ENCODE measurements at places on chromosomes 4 and X.

- no peak for DNase-seq
Observed at GRCh38 chr4:175443547-175443946, 368.5 kb downstream of the GPM6A start.

DNA sequence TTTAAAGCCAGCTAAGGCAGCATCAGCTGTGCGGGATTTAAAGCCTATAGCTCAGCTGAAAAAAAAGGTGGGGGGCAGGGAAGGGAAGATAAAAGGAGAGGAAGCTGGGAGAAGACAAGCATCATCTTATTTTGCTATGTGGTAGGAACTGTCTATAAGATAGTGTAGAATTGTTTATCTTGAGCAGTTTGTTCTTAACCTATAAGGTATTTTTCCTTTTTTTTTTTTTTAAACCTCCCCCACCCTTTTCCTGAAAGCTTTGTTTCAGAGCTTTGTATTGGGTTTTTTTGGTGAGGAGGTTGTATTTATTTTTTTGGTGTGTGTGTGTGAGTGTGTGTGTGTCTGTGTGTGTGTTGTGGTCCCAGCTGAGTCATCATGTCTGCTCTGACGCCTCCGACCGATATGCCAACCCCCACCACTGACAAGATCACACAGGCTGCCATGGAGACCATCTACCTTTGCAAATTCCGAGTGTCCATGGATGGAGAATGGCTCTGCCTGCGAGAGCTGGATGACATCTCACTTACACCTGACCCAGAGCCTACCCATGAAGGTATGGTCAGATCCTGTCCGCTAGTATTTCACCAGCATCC is 531 bp downstream of the RUFY3 start:
- DNase-seq: no peak

GRCh38 chr4:28250646-28251045 is 1390.0 kb downstream of the STIM2 start:
- no peak for DNase-seq

DNA sequence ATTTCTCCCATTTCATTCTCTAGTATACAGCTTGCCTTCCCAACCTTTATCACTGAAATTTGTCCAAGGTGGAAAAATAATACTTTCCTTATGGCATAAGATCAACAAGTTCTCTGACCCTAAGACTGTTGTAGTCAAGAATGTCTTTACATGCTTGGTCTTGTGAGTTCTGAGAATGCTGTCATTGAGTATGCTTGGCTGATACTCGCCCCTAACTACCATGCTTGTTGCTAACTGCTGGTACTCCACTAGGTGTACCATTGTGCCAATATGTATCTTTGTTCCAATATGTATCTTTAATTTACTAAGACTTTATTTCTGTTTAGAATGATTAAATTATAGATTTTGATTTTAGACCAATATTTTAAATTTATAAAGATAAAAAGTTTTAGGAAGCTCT is 796.4 kb downstream of the PCDH7 start:
- DNase-seq: no peak

DNA sequence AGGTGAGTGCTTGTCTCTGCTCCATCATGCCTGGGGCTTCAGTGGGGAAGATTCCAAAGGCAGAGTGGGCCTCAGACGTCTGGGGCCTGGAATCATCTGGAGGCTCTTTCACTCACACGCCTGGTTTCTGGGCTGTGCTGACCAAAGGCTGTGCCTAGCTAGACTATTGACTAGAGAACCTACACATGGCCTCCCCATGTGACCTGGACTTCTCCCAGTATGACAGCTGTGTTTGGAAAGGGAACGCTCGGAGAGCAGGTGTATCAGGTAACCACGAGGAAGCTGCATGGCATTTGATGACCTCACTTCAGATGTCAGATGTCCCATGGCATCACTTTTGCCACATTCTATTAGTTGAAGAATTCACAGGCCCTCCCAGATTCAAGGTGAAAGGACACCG is 51.0 kb downstream of the ADGRL3 start:
- DNase-seq: no peak

GRCh38 chr4:173214661-173215060 is 46.0 kb downstream of the GALNT7 start:
- peak; percentile 73 for DNase-seq

GRCh38 chr4:6200011-6200921 is at the start of gene JAKMIP1:
Gene JAKMIP1 (minus strand): TSS chr4:6200549. CDS start chr4:6112850, 87,699 bp downstream.
- DNase-seq: peak; percentile 51

DNA sequence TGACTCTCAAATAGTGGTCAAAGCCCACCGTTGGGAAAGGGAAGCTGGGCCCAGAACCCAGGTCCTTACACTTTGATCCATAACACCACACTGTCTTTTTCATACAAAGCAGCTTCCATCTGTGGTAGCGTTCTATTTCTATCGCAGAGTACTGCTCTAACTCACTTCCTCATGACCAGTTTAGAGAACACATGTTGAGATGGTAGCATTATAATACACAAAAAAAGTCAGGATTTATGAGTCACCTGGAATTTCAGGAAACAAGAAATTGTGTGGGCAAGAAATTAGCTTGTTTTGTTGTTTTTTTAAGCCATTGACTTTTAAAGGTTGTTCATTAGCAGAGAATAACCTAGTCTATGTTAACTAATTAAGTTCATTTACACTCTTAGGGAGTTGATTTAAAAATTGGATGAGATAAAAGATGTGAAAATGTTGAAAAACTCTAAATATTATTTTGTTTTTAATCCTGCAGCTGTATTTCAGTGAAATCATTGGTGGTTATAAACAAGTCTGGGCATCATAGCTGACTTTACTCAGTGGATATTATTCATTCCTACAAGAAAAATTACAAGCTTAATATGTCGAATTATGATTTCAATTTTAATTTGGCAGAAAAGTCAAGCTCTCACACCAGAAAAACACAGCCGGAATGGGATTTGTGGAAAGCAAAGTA is 1011.1 kb upstream of the HS3ST1 start:
- no peak for DNase-seq

DNA sequence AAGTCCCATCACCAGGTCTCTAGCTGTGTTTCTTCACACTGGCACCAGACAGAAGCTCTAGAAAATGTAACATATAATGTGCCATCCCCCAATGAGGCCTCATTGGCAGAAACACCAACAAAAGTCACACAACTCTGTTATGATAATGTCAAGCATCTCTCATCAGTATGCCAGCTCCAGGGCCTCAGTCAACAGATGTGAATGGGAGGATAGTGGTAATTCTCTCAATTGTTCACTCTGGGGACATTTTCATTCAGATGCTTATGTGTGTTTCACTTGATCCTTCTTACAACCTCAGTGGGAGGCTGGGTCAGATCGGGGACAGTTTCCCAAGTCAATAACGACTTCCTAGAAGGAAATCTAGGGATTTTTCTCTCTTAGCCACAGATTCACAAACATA is 57.5 kb upstream of the SCOC start:
- no peak for DNase-seq
